ENCODE measurements at places on chromosomes 6 and 20.

GRCh38 chr20:57844626-57845596 lies 135.1 kb upstream of the PMEPA1 start:
- no peak for DNase-seq

GRCh38 chr20:5913166-5913565 lies 37.2 kb downstream of the TRMT6 start:
- DNase-seq: no peak

- DNase-seq: peak; percentile 92
Measured at GRCh38 chr6:122569230-122569771, 40.9 kb upstream of the PKIB start.

GRCh38 chr6:137958811-137959565 lies 91.9 kb downstream of the TNFAIP3 start:
- no peak for DNase-seq

DNA sequence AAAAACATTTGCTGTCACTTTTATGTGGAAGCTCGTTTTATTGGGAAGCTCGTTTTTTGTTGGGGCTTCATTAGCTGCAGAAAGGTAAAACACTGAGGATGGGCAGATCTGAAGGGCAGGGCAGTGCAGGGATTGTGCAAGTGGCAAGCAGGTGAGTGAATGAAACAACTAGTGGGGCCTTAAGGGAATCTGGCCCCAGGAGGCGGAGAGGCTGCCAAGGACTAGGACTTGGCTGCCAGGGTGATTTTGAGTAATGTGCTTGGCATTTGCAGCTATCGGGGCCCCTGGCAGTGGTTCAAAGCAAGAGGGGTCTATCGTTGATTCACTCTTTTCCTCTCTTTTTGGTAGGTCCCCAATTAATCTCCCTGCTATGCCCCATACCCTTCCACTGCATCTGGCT lies 11.5 kb downstream of the IL22RA2 start:
- DNase-seq: no peak

GRCh38 chr20:59024111-59024530 lies 4.9 kb downstream of the TUBB1 start:
- DNase-seq: no peak

Data from NCI-H524 (cell line).